ENCODE measurements at places on chromosomes 7 and 10.

- DNase-seq, result no peak
Measured at GRCh38 chr10:98330987-98331386, 63.0 kb upstream of the LOXL4 start.

DNA sequence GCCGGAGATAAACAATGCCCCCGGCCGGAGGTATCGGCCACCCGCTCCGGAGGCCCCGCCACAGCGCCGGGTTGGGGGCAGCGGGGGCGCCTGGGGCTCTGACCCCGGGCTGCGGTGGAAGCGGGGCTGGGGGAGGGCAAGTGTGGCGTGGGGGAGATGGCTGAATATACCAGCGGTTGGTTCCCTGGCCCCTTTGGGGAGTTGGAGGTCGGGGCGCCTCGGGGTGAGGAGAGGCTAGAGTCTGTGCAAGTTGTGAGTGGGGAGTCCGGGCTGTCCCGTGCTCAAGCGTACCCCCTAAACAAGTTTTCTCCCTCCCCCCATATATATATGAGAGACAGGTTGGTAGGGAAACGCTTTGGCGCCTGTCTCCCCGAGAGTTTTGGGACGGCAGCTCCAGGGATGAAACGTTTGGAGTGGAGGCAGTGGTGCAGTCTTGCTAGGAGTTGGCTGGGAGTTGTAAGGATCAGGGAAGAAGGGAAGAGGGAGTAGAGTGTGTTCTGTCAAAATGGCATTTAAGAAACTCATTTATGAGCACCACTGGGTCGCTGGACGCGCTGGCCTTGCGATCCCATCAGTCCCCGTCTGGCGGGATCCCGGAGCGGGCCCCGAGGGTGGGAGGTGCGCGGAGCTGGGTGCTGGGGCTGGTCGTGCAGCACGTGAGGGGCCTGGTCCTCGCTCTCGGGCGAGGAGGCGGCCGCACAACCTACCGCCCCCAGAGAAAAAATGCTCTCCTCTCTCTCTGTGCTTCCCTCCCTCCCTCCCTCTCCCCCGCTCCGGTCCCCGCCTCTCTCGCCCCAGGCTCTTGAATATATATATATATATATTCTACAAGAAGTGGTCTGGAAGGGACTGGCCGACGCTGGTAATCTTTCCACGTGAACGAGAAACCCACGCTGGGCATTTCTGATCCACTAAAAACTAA lies 1.1 kb downstream of the TET1 start:
- DNase-seq, result peak; percentile 32

DNA sequence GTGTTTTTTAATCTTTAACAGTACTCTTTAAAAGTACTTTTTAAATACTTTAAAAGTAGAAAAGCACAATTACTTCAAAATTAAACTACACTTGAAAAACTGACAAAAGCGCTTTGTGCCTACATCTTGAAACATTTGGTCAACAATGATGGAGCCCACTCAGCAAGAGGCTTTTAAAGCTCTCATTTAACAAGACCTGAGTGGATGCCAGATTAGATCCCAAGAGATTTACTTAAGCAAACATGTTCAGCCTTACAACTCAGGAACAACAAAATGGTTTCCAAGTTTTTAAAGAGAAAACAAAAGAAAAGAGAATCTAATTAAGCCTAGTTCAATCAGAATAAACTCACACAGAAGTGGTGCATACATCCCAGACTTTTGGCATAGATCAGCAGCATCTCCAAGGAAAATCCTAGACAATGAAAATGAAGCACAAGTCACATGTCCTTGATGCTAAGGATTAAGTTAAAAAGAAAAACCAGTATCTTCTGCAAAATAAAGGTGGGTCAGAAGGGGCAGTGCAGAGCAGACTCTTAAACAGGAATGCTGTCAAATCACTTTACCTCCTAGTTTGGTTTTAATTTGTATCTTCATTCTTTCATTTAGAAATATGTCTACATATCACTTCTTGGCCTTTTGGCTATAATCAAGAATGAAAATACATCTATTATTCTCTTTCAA lies 26.2 kb downstream of the HIBADH start:
- no peak for DNase-seq

GRCh38 chr10:128070161-128070560 lies 56.1 kb downstream of the MKI67 start:
- DNase-seq, result no peak

DNA sequence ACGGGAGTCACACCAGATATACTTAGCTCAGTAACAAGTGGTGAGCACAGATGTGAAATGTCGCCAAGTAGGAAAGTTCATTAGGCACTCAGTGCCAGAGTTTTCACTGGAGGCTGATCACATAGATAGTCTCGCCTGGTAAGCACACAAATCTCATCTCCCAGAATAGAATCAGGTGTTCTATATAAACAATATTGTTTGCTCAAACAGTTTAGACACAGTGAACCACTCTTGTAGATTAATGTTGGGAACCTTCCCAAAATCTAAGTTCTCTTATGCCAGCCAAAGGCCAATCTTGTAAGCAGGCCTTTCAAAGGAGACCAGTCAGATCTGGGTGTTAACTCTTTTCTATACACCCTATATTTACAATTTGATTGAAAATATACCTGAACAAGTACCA lies 716.5 kb upstream of the GRM3 start:
- DNase-seq, result no peak

GRCh38 chr10:130962240-130963051 lies 349.1 kb downstream of the TCERG1L start:
- no peak for DNase-seq

DNA sequence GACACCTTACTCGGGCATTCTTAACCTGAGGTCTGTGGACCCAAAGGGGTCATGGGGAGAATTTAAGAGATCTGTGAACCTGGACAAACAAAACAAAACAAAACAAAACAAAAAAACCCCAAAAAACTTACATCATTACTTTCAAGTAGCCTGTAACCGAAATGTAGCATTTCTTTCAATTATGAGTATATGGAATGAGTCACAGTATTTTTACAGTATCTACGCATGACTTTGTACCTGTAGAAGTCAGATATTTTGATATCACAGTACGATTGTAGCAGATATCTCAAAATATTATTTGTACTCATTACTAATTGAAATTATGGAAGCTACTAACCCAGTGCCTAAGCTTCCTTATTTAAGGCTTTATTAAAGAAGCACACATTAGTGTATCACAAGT lies 210.2 kb downstream of the JAZF1 start:
- DNase-seq, result no peak

- DNase-seq, result no peak
Measured at GRCh38 chr10:13661256-13661655, 74.5 kb downstream of the PRPF18 start.

- DNase-seq, result no peak
Measured at GRCh38 chr7:22683379-22683778, 43.6 kb upstream of the IL6 start.

DNA sequence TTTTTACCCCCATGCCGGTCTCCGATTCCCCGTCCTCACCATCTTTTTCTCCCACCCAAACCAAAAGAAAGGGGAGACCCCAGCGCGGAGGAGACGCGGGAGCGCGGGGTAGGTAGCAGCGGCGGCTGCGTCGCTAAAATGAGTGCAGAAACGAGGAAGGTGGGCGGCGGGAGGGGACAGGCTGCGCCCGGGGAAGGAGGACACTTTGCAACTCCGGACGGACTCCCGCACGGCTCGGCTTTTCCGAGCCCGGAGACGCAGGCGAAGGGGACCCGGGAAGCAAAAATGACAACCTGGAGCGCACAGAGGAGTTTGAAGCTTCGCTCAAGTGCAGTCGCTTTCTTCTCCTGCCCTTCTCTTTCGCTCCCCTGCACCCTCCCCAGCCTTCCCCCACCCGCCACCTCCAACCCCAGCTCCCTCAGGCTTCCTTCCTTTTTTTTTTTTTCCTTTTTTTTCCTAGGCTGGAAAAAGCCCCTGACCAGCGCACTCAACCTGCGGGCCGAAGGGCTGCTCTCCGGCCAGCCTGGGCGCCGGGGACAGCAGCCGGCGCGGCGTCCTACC lies 453 bp downstream of the SFMBT2 start:
- DNase-seq, result peak; percentile 69

- no peak for DNase-seq
Measured at GRCh38 chr10:111265341-111265740, 188.5 kb downstream of the ADRA2A start.

- no peak for DNase-seq
Measured at GRCh38 chr7:158103378-158103777, 484.2 kb downstream of the PTPRN2 start.

GRCh38 chr7:5631152-5631551 lies 150.3 kb downstream of the RNF216 start:
- DNase-seq, result no peak

DNA sequence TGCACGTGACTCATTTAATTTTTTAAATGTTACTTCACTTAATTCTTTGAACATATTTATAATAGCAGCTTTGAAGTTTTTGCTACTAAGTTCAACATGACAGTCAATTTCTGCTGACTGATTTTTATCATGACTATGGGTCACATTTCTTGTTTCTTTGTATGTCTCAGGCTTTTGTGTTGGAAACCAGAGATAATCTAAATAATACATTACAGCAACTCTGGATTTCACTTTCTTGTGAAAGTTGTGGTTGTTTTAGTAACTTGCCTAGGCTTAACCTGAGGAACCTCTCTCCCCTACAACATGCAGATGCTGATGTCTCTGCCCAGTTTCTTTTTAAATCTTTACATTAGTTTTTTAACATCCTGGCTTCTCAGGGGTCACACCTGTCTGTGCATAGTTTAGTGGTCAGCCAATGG lies 180.8 kb downstream of the CCDC71L start:
- no peak for DNase-seq

DNA sequence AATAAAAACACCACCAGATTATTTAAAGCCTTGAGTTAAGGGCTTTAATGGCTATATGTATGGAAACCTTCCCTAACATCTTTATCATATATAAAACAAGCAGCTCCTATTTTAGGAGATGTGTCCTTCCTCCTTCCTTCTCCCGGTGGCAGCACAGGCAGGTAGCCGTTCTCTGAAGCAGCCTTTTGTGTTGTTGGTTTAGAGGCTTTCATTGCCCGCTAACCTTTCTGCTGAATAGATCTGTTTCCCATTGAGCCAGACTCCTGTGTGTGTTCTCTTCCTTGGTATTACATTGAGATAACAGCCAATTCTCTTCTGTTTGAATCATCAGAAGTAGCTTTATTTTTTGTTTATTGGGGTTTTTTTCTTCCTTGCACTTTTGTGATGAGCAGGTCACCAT lies 131.3 kb downstream of the CACNB2 start:
- no peak for DNase-seq
